ENCODE measurements at places on chromosomes 11 and 22.
A peak's percentile ranks its signal among the peaks of the same experiment; 100 is the strongest.

DNA sequence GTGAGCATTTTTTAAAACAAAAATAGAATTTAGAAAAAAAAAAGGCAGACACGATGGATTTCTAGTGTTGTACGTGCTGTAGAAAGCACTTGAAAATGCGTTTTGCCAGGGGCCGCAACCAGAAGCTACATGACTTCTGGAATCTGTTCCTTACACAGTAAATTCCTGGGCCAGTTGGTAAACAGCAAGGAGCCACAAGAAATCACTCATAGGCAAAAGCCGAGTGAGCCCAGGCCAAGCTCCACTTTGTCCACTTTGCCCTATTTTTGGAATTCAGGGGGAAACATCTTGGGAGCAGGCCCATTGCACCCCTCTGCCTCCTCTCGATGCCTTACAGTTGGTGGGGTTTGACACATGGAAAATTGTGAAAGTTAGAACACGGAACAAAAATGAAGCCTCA lies 4.1 kb upstream of the CELSR1 start:
- DNase-seq, result no peak

GRCh38 chr11:69892237-69892985 lies 73.2 kb upstream of the FGF3 start:
- no peak for DNase-seq

DNA sequence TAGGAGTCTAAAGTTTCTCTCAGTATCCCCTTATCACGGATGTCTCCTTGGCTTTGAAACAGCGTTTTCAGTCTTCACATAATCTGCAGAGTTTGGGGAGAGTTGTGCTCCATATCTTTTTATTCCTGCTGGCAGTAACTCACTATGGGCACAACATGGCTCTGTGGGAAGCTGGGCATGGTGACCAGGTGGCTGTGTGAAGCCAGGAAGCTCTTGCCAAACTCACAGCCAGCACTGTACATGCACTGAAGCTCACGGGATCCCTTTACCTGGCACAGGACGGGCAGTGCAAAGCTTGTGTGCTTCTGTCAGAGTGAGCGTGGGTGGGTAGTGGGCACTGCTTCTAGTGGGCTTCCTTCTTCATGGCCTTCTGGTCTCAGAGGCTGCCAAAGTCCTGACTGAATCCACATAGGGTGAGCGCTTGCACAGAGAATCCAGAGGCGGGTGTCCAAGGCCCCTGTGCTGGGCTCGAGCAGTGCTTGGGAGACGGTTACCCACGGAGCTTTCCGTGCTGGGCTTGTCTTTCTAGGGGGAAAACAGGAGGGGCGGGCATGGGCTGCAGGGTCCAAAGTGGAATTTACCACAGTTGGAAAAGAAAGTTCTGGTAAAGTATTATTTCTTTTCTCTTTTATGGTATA lies 10.8 kb upstream of the KDM4E start:
- DNase-seq, result no peak

GRCh38 chr22:35154937-35155387 lies 89.0 kb downstream of the ISX start:
- peak; percentile 14 for DNase-seq

DNA sequence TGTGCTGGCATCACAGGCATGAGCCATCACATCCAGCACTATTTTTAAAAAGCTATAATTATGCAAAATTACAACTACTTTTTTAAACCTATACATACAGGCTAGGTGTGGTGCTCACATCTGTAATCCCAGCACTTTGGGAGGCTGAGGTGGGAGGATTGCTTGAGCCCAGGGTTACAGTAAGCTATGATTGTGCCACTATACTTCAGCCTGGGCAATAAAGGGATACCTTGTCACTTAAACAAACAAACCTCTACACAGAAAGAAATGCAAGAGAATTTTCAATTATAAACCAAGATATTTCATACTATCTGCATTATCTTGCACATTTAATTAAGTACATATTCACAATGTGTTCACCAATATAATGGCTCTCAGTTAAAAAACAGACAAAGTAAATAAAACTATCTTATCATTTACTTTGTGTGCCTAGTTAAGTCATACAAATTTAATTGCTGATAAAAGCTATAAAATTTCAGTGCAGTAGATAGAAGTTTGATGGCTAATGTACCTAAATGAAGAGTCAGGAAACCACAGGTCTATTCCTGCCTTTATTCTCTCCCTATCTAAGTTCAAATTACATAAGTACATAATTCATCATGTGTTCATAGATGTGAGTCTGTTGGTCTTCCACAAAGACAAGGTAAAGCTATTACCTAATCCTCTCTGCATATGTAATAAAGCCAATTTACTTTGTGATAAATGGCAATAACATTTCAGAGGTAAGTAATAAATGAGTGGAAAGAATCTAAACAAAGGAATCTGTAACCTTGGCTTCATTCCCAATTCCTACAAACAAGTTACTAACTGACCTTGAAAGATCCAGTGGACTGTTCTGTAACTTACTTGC lies 9.0 kb upstream of the RDX start:
- no peak for DNase-seq

GRCh38 chr22:20267441-20268278 lies 458 bp downstream of the RTN4R start:
- no peak for DNase-seq

GRCh38 chr11:43576803-43577521 lies 103.6 kb upstream of the HSD17B12 start:
- no peak for DNase-seq

DNA sequence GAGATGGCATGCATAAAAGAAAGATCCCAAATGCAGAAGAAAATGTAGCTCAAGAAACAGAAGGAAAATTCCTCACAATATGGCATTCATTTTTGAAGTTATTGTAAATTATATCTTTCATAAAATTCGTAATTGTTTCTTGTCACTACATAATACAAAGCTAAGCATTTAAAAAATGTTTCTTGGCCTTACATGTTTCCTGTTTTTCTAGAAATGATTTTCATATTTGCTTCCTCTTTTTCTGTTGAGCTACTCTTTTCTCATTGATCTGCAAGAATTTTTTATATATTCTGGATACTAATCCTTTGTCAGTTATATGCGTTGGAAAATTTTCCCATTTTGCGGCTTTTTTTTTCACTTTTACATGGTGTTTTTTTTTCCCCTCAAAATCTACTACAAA lies 48.0 kb downstream of the ENTHD1 start:
- DNase-seq, result no peak

- DNase-seq, result no peak
Observed at GRCh38 chr11:94928117-94928990, 45.0 kb downstream of the CWC15 start.

GRCh38 chr11:75402002-75402773 lies 2.9 kb downstream of the RPS3 start:
- no peak for DNase-seq

- DNase-seq, result no peak
Observed at GRCh38 chr11:95904009-95904650, 19.8 kb downstream of the MTMR2 start.

GRCh38 chr11:44568658-44569473 lies 3.4 kb downstream of the CD82 start:
- peak; percentile 75 for DNase-seq

- no peak for DNase-seq
Observed at GRCh38 chr11:118656563-118657165, 22.8 kb downstream of the TREH start.

GRCh38 chr11:2101171-2101675 lies 38.0 kb downstream of the IGF2 start:
- DNase-seq, result no peak

DNA sequence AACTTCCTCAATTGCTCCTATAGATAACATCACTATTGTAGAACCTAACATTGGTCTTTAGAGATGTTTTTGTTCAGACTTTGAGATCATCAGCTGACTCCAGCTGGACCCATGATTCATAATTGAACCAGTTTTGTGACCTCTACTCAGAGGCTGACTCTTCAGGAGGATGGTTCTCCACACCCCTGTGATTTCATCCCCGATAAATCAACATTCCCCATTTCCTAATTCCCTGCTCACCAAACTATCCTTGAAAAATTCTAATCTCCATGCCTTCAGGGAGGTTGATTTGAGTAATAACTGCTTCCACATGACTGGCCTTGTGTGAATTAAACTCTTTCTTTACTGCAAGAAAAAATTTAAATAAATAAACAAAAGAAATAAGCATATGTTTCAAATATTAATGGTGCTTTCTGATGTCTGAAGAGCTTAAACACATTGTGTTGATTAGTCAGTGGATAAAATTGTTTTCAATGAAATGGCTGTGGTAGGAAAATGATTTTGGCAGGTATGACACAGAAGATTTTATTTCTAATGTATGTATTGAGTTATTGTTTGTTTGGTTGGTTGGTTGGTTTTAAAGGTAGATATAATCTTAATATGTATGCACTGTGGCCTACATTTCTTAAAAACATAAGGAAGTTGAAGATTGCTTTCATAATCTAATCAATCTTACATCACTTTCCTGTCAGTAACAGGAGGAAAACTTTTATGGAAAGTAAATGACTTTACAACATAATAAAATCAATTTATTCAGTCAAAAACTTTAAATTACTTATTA lies 427.9 kb upstream of the CCDC179 start:
- no peak for DNase-seq

DNA sequence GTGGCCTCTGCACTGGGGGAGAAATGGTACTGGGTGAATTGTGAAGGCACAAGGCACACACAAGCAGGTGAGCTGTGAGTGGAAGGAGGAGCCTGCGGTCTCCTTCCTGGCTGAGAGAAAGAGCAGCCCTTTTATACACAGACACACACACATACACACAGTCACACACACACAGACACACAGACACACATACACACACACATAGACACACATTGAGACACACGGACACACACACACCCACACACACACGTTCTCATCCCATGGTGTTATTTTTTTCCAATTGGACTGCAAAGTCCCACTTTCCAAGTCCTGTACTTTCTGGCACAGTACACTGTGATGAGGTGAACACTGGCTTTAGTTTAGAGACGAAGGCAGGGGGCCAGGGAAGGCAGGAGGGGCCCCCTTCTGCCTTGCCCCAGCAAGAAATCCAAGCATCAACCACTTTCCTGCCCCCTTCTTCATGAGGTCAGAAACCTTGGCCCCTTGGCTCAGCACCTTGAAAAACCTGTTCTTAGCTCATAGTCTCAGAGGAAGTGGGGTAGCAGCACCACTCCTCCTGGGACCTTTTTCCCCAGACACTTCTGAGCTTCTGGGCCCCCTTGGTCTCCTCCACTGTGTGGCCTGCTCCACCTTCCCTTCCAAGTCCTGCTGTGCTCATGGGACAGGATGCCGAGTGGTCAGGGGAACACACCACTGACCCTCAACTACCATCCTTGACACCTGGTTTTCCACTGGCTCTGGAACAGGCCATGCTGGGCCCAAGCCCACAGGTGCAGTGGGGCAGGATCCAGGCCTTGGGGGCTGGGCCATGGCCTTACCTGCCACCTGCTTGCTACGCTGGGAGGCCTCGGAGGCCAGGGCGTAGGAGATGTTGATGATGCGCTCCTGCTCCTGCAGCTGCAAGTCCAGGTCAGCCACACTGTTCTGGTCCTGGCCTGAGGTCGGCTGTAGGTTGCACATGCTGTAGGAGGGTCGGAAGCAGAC lies 43.8 kb downstream of the C11orf58 start:
- no peak for DNase-seq

- DNase-seq, result no peak
Observed at GRCh38 chr11:40879911-40880310, 579.5 kb downstream of the LRRC4C start.

DNA sequence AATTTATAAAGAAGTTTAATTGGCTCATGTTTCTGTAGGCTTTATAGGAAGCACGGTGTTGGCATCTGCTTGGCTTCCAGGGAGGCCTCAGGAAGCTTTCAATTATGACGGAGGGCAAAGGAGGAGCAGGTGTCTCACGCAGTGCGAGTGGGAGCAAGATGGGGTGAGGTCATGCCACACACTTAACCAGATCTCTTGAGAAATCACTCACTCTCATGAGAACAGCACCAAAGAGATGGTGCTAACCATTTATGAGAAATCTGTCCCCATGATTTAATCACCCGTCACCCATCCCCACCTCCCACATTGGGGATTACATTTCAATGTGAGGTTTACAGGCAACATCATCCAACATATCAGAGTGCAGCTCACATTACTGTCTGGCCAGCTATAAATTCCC lies 103.5 kb downstream of the ARHGAP8 start:
- DNase-seq, result no peak

DNA sequence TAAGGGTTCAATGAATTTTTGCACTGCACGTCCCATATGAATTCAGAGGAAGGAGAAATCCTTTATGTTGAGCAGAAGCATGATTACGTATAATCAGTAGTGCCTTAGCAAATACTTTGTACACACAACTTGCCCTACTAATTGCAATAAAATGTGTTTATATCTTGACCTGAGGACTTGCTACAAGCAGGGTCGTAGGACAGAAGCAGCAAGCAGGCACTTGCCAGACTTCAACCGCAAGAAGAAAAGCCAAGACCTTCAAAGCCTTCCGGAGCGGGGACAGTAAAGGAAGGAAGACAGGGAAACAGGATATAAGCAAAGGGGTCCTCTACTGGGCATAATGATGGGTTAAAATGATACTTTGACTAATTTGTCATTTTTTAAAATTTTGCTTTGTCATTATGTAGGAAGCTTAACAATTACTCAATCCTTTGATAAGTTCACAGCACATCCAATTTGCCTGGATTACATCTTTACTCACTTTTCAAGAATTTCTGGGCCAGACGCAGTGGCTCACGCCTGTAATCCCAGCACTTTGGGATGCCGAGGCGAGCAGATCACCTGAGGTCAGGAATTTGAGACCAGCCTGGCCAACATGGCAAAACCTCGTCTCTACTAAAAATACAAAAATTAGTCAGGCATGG lies 23.2 kb upstream of the UBASH3B start:
- no peak for DNase-seq

DNA sequence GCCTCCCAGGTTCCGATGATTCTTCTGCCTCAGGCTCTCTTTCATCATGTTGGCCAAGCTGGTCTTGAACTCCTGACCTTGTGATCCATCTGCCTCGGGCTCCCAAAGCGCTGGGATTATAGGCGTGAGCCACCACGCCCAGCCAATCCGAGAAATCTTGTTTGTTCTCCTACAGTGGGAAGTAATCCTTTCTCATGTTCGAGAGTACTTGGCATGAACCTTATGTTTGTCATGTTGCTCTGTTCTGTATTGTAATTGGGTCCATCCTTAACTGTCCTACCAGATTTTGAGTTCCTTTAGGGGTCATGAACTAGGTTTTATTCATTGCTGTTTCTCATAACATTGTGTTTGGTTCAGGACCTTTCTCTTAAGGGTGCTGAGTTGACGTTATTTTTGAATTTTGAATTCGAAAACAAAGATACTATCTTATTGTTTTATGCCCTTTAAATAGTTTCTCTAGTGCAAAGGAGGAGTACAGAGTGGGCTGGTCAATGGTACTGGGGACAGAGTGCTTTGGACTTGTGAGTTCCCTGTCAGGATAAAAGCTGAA lies 113.4 kb upstream of the RRM1 start:
- no peak for DNase-seq

- DNase-seq, result no peak
Observed at GRCh38 chr22:17575151-17575550, 11.9 kb downstream of the SLC25A18 start.

- DNase-seq, result no peak
Observed at GRCh38 chr22:31139066-31139465, 1.2 kb downstream of the PLA2G3 start.

DNA sequence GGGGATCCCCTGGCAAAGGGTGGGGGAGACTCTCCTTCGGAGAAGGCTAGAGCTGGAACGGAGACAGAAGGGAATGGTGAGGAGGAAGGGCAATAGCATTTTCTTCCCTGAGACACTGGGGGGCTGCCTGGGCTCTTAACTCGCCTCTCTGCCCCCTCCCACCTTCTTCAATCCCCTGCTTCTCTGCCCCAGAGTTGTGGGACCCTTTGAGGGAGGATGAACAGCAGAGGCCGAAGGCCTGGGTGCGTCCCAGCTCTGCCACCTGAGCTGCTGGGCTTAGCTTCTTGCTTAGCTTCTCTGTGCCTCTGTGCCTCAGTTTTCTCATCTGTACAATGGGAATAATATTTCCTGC lies 72.4 kb downstream of the RTL6 start:
- no peak for DNase-seq
